ENCODE measurements at places on chromosomes 12 and 14.

DNA sequence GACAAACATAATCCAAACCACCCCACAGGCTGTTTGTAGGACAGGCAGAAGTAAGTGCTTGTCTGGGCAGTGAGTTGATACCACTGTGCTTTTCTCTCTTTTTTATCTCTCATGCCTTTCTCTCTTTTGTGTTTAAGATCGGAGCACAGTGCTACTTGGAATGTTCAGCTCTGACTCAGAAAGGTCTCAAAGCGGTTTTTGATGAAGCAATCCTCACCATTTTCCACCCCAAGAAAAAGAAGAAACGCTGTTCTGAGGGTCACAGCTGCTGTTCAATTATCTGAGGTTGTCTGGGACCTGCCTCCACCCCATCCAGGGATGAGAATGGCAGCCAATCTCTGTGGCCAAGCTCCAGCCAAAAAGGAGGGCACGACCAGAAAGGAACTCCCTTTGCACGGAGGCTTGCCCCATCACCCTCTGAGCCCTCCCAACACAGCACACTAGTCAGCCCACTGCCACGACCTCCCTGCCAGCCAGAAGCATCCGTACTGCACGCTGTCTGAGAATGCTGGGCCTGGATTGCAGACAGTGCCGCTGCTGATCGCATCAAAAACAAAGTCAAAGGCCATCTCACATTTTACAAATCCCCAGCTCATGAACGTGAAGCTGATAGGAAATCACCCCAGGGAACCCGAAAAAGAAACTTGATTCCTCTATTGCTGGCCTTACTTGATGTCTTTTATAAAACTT lies 27.8 kb downstream of the GPHB5 start:
- DNase-seq, result no peak

- DNase-seq, result no peak
These were observed 6.8 kb downstream of the SRSF5 start for GRCh38 chr14:69773571-69774276.

GRCh38 chr12:66903782-66904396 lies 225.0 kb upstream of the GRIP1 start:
- DNase-seq, result no peak

DNA sequence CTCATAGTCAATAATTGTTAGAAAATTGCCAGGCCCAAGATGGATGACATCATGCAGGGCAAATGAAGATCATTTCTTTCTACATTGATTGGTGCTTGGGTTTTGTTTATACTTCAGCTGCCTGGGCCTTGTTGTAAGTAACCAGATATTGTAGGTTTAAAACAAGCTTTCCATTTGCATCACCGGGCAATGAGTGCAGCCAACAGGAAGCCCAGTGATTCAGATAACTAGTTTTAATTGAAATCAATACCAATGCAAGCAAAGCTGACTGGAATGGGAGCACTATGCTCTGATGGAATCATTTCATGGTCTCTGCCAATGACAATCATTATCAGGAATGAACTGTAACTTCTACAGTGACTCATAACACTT lies 279.3 kb downstream of the DUSP6 start:
- DNase-seq, result no peak

DNA sequence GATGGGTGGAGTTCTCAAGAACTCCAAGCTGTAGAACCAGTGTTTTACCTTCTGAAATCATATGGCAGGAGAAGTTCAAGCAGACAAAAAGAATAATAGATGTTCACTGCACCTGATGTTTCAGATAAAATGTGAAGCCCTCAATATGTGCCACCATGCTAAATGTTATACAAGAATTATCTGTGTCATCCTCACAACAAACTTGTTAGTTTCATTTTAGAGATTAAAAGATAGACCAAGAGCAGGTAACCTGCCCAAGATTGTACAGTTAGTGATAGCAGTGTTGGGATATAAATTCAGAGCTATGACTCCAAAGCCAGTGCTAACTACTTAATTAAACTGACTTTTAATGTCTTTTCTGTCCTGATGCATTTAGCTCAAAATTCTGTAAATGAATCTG lies 44.7 kb downstream of the FRS2 start:
- no peak for DNase-seq

GRCh38 chr14:71138448-71139293 lies 231.4 kb downstream of the PCNX1 start:
- DNase-seq, result peak; percentile 58

- DNase-seq, result no peak
These were observed 64.1 kb upstream of the TSPAN11 start for GRCh38 chr12:30862486-30862885.

- DNase-seq, result peak; percentile 29
These were observed 153.2 kb upstream of the DDHD1 start for GRCh38 chr14:53306267-53306721.

GRCh38 chr14:75456069-75456996 lies 28.5 kb downstream of the JDP2 start:
- DNase-seq, result no peak

DNA sequence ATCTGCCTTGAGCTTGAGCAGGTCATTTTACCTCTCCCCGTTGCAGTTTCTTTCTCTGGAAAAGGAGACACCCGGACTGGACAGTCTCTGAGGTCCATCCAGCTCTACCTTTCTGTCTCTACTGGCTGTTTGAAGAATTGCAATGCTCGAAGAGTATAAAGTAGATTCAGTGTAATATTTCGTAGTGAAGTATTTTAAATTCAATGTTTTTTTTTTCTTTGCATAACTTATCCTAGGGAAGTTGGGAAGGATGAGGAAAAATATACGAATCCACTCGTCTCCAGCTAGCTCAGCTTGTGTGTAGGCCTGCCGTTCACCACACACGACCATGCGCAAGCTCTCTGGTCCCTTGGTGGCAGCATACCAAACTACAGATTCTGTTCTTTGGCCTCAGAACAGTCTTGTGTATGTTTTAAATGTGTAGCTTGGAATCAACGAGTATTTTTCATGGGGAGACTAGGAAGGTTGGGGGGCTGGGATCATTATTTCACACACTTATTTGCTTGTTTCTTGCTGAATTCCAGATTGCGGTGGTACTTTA lies 307.9 kb downstream of the CACNA1C start:
- DNase-seq, result peak; percentile 47

DNA sequence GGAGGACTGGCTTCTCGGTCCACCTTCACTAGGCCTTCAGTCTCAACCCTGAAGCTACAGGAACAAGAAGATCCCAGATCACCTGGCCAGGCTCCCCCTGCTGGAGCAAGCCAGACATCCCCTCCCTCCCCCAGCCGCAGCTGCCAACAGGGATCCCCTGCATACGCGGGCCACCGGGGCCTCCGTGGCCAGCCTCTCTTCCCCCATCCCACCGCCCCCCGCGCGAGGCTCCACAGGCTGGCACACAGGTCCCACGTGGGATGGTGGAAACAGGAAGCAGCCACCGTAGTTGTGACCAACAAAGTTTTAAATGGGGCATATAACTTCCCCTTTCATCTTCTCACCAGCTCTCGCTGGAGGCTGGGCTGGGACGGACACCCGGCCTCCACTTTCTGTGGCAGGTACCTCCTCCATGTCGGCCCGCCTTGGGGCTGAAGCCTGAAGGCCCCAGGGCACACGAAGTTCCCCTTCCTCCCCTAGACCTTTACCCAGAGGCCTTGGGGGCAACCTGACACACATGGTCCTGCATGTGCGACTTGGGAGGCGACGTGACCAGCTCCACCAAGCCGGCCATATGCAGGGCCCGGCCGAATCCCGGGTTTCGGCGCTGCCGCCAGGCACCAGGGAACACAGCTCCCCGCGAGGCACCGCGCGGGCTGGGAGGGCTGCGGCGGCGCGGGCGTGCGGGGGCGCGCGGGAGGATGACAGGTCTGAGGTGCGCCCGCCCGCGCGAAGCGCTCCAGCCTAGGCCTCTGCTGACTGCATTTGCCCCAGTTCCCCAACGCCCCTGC lies 44.4 kb upstream of the PNMA1 start:
- peak; percentile 97 for DNase-seq

GRCh38 chr12:83156815-83157214 lies 470.1 kb downstream of the TMTC2 start:
- DNase-seq, result no peak

DNA sequence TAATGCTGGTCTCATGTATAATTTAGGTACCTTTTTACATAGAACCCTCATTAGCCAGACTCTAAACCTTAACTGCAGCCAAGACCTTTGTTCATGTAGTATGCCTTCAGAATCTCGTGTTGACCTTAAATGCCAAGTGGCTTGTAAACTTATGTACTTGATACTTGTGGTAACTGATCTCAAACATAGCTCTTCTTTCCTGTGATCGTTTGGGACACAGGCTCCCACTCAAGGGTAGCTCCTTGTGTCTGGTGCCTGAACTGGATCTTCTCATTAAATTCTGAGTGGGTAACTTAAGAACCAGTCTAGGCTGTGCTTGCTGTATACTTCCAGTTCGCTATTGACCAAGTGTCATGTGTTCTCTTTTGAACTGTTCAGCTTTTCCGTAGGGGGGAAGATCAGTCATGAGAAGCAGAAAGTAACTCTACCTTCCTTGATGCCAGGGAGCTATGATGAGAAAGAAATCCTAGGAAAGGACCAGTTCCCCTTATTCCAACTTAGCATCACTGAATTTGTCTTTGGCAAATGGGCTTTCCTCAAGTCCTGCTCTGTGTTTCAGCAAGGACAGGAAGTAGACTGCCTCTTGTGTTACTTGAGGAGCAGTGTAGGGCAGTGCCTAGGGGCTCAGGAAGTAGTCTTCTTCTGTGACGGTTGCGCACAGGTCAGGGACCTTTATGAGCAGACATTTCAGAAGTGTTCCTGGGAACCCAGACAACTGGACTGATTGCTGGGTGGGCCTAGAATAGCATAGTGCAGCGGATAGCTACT lies 2.5 kb downstream of the LGALS3 start:
- no peak for DNase-seq

DNA sequence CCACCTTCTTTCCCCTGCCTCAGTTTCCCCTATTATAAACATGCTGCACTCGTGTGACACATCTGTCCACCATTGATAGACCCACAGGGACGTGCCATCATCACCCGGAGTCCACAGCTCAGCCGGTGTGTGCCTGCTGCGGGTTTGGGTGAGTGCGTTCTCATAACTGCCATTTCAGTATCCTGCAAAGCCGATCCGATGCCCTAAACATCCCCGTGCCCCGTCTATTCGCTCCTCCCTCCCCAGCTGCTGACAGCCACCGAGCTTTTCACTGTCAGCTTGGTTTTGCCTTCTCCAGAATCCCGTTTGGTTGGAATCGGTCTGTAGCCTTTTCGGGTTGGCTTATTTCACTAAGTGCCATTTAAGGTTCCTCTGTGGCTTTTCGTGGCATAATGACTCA lies 3.9 kb downstream of the LRCOL1 start:
- DNase-seq, result no peak

- DNase-seq, result no peak
These were observed 139.4 kb upstream of the CDKN3 start for GRCh38 chr14:54257424-54257823.

DNA sequence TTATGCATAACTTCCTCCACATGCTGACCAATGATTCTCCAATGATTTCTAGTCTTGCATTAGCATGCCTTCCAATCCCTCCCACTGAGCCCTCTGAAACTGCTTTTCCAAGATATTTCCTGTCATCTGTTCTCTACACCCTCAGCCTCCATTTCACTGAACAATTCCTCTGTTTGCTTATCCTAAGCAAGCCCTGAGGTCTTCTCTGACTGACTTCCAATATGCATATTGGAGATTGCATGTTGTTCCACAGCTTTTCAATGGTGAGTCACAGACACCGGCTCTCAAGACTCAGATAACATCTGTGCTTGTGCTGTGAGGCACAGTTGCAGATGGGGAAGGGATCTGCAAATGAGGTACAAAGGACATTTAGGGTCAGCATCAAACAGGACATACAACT lies 141.0 kb downstream of the SLC16A7 start:
- peak; percentile 57 for DNase-seq

GRCh38 chr12:8038659-8039114 lies 6.2 kb downstream of the FOXJ2 start:
- DNase-seq, result peak; percentile 55

DNA sequence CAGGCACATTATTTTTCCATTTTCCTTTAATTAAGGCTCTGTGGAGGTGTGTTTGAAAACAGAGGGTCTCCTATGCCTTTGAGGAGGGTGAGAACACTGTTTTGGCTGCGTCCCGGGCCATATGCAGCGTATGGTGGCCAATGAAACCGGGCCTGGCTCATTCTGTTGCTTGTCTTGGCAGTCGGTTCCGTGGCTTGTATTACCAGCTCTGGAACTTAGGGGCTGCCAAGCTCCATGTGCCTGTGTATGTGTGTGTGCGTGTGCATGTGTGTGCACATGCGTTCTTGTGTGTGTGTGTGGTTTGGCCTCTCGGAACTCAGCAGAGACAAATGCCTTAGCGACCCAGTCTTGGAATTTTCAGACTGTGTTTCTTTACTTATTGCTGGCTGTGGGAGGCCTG lies 2.7 kb downstream of the JDP2 start:
- DNase-seq, result no peak

- peak; percentile 27 for DNase-seq
These were observed 1.4 kb downstream of the ACAD10 start for GRCh38 chr12:111687255-111687654.

DNA sequence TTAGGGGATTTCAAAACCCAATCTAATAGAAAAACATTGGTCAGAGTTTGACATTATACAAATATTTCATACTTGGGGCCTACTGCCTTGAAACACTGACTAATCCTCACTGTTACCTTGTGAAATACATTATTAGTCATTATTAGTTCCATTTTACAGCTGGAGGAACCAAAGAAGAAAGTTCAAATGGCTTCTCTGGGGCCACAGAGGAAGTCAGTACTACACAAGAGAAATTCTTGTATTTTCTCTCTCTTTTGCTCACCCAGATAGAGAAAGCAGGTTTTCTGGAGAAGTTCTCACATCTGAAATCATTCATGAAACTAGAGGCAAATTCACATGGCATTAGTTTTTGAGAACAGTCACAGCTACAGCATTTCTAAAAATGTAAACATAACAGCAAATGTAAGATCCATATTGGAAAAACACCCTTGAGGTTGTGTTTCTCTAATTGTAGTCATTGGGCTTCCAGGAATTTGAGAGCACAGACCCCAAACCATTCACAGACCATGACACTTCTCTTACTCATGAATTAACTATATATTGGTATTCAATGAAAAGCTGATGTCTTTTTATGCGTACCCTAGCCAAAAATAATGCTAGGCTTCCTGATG lies 83.0 kb downstream of the LLPH start:
- DNase-seq, result no peak

DNA sequence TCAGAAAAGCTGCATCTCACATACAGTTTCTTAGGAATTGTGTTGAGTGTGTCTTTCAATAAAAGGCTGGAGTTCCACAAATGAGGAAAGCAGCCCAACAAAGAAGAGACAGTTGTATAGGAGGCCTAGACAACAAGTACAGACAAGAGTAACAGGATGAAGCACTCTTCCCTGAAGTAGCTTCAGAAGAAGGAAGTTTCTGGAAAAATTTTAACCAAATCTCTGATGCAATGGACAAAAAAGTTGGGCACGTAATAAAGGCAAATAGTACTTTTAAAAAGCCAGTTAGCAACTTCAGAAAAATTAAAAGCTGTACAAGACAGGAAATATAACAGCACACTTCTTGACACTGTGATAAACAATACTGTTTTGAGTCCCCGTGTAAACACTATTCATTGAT lies 134.1 kb upstream of the PLEKHG7 start:
- DNase-seq, result no peak
